ENCODE measurements at places on chromosomes 11 and 22.
A peak's percentile ranks its signal among the peaks of the same experiment; 100 is the strongest.

GRCh38 chr22:20517841-20518592, 10.6 kb downstream of the MED15 start:
- DNase-seq, result no peak

- DNase-seq, result no peak
These were observed 13.6 kb upstream of the NUP50 start for GRCh38 chr22:45150139-45150538.

GRCh38 chr11:125055107-125055715, 7.9 kb upstream of the SLC37A2 start:
- no peak for DNase-seq

- no peak for DNase-seq
These were observed 199.9 kb downstream of the MAML2 start for GRCh38 chr11:96143041-96143521.

DNA sequence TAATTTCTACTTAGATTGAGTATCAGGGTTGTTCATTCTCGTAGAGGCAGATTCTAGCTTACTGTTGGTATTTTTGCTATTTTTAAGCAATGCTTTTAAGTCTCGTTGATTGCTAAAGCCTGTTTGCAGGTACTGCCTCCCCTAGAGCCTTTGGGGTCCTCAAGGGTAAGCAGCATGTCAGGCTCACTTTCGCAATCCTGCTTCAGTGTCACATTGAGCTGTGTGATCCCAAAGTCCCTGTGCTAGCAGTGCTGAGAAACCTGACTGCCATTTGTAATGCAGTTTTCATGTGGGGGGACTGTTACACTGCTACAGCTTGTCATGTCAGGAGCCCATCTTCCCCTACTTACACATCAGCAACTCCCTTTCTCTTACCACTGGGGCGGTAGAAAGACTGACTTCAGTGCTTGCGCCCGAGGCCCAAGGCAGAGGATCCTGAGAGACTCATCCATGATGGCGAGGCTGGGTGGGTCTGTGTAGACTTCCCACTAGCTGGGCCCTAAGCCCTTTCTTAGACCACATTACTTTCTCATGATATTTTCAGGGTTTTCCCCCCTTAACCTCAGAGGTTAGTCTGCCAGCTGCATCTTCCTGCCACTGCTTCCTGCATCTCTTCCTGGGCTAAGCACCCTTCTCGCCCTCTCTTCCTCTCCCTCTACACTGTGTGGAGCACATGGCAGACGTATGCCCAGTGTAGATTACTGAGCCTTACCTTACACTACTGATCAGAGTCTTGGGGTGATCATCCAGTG, 40.8 kb upstream of the ST14 start:
- DNase-seq, result no peak

GRCh38 chr11:86070142-86071056, 1.5 kb upstream of the PICALM start:
- DNase-seq, result no peak

- no peak for DNase-seq
These were observed 4.5 kb downstream of the GSTT2 start for GRCh38 chr22:23984430-23984829.

DNA sequence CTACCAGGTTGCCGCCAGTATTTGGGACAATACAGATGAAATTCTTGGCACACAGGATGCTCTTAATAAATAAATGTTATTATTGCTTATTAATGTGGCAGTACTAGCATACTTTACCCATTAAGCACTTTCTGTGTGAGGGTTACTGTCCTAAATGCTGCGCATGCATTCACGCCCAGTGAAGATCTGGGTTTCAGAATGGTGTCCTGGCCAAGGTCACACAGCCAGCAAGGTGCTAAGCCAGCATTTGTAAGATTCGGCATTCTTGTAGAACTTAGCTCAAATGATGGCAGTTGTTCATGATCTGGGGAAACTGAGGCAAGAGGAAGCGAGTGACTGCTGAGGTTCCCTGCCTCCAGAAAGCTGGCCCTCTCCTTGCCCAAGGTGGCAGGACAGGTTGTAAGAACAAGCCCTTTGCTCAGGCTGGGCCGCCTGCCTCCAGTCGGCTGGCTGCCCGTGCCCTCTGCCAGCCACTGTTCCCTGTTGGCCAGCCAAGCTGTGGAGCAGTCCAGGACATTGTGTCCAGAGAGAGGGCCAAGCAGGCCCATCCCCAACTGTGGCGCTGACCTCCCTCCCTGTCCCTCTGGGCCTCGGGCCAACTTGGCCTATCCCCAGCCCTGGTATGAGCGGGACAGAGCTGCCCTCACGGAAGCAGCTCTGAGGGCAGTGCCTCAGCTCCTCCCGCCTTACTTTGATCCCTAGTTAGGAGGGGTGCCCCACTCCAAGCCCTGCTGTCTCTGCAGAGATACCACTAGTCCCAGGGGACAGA, 28.8 kb downstream of the TOB2 start:
- DNase-seq, result peak; percentile 22

- no peak for DNase-seq
These were observed 73.6 kb downstream of the RPL27A start for GRCh38 chr11:8756201-8756600.

DNA sequence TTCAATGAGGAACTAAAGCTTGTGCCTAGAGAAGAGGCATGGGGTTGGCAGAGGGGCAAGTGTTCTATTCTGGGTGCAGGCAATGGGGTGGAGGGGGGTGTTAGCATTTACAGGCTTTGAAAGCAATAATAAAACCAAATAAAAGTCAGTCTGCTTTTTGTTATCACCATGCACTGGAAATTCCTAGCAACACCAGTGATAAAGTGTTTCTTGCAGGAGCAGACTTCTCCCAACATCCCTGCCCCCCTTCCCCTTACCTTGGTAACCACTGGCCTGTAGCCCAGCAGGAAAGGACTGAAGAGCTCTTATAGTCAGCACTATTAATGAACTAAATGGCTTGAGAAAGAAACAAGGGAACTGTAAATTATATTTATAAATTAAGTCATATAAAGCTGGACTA, 65.2 kb upstream of the SESN3 start:
- DNase-seq, result no peak

- DNase-seq, result peak; percentile 85
These were observed 44.3 kb downstream of the NNMT start for GRCh38 chr11:114340311-114341131.

Measured in A549 (cell line).